ENCODE measurements at places on chromosomes 1 and 21. TPM values are rescaled to one million over a fixed set of nuclear protein-coding genes. Genes with fewer than 3 reads are reported as not detected.

The ECM1 gene
- total RNA-seq: 2.1 TPM

The A3GALT2 gene
- 0.66 TPM for total RNA-seq

The ARMH1 gene
- total RNA-seq: 6.7 TPM

The EPHA10 gene
- total RNA-seq: 9.4 TPM

The CD52 gene
- total RNA-seq: not detected

The PGLYRP3 gene
- total RNA-seq: not detected

The FAM229A gene
- total RNA-seq: 3.1 TPM

The S100B gene
- 67.8 TPM for total RNA-seq

The NIPAL3 gene
- total RNA-seq: 41.6 TPM

The DDAH1 gene
- 47.2 TPM for total RNA-seq

The LCE3D gene
- not detected for total RNA-seq

The DSCAM gene
- 11.8 TPM for total RNA-seq
